Kidney (tissue), 22 donors: ENCODE measurements at places on chromosomes 4 and X.

DNA sequence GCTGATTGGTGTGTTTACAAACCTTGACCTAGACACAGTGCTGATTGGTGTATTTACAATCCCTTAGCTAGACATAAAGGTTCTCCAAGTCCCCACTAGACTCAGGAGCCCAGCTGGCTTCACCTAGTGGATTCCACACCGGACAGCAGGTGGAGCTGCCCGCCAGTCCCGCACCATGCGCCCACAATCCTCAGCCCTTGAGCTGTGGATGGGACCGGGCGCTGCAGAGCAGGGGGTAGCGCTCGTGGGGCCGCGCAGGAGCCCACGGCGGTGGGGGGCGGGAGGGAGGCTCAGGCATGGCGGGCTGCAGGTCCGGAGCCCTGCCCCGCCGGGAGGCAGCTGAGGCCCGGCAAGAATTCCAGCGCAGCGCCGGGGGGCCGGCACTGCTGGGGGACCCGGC, 30.7 kb downstream of the MEPE start:
- no peak for DNase-seq
- H3K27me3 ChIP-seq: no peaks in the 10 kb centered on the region
- H3K4me3 ChIP-seq: no peak overlapping the region
- no peaks in the 10 kb centered on the region for H3K4me1 ChIP-seq

- no peak overlapping the region for H3K27ac ChIP-seq
- H3K27me3 ChIP-seq: no peaks in the 10 kb centered on the region
- DNase-seq: no peak
Observed at GRCh38 chrX:2267890-2268289, 232.9 kb downstream of the DHRSX start.

- peak; percentile 81 for DNase-seq
- peak overlapping the region; percentile 86 for H3K4me3 ChIP-seq
- H3K27ac ChIP-seq: peak overlapping the region; percentile 99
- H3K36me3 ChIP-seq: no peaks in the 10 kb centered on the region
- peaks cover 7% of the 10 kb centered on the region for H3K4me1 ChIP-seq
Observed at GRCh38 chrX:65668377-65669310, 1.2 kb downstream of the MSN start.

GRCh38 chrX:39981946-39982345, 115.8 kb downstream of the BCOR start:
- H3K4me3 ChIP-seq: no peak overlapping the region
- no peaks in the 10 kb centered on the region for H3K4me1 ChIP-seq
- no peaks in the 10 kb centered on the region for H3K27me3 ChIP-seq

- H3K27ac ChIP-seq: no peak overlapping the region
- H3K4me3 ChIP-seq: no peak overlapping the region
- H3K36me3 ChIP-seq: no peaks in the 10 kb centered on the region
- H3K4me1 ChIP-seq: no peaks in the 10 kb centered on the region
- no peak for DNase-seq
- peaks cover 4% of the 10 kb centered on the region for H3K27me3 ChIP-seq
Observed at GRCh38 chrX:46811121-46811520, 25.7 kb upstream of the RP2 start.

- H3K36me3 ChIP-seq: no peaks in the 10 kb centered on the region
- no peaks in the 10 kb centered on the region for H3K27me3 ChIP-seq
- H3K4me3 ChIP-seq: no peak overlapping the region
- DNase-seq: no peak
- no peaks in the 10 kb centered on the region for H3K4me1 ChIP-seq
Observed at GRCh38 chr4:10784621-10785020, 100.1 kb upstream of the CLNK start.

DNA sequence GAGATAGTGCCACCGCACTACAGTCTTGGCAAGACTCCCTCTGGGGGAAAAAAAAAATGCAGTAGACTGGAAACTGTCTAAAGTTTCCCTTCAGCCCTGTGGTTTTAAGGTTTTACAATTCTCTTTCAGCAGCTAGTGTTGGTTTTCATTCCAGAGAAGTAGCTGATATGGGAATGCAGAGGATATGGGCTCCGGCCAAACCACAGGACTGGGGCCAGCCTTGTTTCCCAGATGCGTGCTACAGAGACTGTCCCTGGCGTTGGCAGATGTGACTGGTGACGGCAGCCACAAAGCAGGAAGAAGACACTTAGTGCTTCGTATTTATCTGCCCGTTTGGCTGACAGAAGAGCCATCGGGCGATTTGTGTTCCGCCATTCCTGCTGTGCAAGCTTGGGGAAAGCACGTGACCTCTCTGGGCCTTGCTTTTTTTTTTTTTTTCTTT, 43.2 kb downstream of the ZBTB49 start:
- no peaks in the 10 kb centered on the region for H3K4me1 ChIP-seq
- no peaks in the 10 kb centered on the region for H3K36me3 ChIP-seq
- no peak for DNase-seq
- no peaks in the 10 kb centered on the region for H3K27me3 ChIP-seq
- no peak overlapping the region for H3K4me3 ChIP-seq
- no peak overlapping the region for H3K27ac ChIP-seq

DNA sequence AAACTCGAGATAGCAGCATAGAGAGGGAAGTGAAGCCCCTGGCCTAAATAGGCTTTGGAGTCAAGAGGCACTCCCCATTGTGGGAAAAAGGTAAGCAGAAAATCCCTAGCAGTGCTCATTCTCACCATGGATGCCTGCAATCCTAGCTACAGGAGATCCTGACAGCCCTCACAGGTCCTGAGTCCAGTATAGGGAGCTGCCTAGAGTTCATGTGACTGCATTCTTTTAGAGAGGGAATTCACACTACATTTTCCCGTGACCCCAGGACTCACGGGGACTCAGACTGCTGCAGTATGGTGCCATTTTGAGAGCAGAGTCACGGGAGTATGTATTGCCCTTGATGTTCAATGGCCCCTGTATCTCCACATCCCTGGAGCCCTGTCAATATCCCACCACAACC, 82.4 kb downstream of the MAGED1 start:
- DNase-seq: no peak
- no peak overlapping the region for H3K27ac ChIP-seq
- H3K4me3 ChIP-seq: no peak overlapping the region
- no peaks in the 10 kb centered on the region for H3K4me1 ChIP-seq
- no peaks in the 10 kb centered on the region for H3K36me3 ChIP-seq

GRCh38 chr4:2861631-2862436, 18.2 kb downstream of the ADD1 start:
- no peak for DNase-seq
- peak overlapping the region; percentile 0 for H3K4me3 ChIP-seq
- no peaks in the 10 kb centered on the region for H3K27me3 ChIP-seq
- H3K4me1 ChIP-seq: peaks cover 14% of the 10 kb centered on the region
- peak overlapping the region; percentile 56 for H3K27ac ChIP-seq

- DNase-seq: no peak
- H3K4me3 ChIP-seq: no peak overlapping the region
- H3K27ac ChIP-seq: no peak overlapping the region
- no peaks in the 10 kb centered on the region for H3K4me1 ChIP-seq
Observed at GRCh38 chr4:26000274-26000950, 86.4 kb downstream of the SMIM20 start.

DNA sequence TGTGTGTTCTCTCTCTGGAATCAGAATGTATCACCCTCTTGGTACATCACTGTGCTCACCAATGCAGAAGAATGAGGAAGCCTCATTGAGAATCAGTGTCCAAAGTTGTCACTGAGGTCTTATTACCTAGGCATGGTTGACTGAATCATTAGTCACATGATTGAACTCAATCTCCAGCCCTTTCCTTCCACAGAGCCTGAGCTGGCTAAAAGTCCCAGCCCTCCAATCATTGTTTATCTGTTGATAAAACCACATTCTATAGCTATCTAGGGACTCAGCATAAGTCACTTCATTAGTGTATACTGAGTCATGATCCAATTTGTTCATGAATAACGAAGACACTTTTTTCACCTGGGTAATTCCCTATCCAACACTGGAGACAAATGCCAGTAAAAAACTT, 396.8 kb downstream of the TRAM1L1 start:
- H3K4me1 ChIP-seq: no peaks in the 10 kb centered on the region
- no peaks in the 10 kb centered on the region for H3K27me3 ChIP-seq
- H3K36me3 ChIP-seq: no peaks in the 10 kb centered on the region
- no peak for DNase-seq
- H3K27ac ChIP-seq: no peak overlapping the region

DNA sequence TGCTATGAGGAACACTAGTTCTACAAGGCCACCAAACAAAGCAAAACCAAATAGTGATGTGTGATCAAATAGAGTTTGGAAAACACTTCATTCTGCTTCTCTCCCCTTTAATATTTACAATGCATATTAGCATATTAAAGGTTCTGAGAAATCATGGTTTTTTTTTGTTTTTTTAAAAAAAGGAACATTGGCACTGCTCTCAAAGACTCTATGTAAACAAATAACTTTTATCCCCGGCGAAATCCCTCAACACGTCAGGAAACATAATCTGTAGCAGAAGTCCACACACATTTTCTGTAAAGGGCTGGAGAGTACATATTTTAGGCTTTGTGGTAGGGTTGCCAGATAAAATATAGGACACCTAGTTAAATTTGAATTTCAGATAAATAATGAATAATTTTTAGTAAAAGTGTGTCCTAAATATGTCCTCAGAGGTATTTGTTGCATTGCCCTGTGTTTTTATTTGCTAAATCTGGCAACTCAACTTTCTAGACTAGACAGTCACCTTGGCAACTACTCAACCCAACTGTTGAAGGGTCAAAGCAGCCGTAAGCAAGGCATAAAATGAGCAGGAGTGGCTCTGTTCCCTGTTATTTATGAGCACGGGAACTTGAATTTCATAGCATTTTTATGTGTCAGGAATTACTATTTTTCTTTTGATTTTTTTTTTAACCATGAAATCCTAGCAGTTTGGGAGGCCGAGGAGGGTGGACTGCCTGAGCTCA, 8.6 kb downstream of the SPATA4 start:
- H3K4me3 ChIP-seq: no peak overlapping the region
- no peaks in the 10 kb centered on the region for H3K27me3 ChIP-seq
- H3K4me1 ChIP-seq: no peaks in the 10 kb centered on the region
- no peaks in the 10 kb centered on the region for H3K36me3 ChIP-seq
- H3K27ac ChIP-seq: no peak overlapping the region

GRCh38 chrX:115459883-115460880, 100.8 kb upstream of the PLS3 start:
- peak; percentile 24 for DNase-seq
- H3K4me1 ChIP-seq: no peaks in the 10 kb centered on the region

- H3K27me3 ChIP-seq: peaks cover 5% of the 10 kb centered on the region
- H3K36me3 ChIP-seq: no peaks in the 10 kb centered on the region
- no peak overlapping the region for H3K27ac ChIP-seq
- no peak overlapping the region for H3K4me3 ChIP-seq
- no peak for DNase-seq
Observed at GRCh38 chrX:130994671-130995070, 63.5 kb upstream of the ARHGAP36 start.

DNA sequence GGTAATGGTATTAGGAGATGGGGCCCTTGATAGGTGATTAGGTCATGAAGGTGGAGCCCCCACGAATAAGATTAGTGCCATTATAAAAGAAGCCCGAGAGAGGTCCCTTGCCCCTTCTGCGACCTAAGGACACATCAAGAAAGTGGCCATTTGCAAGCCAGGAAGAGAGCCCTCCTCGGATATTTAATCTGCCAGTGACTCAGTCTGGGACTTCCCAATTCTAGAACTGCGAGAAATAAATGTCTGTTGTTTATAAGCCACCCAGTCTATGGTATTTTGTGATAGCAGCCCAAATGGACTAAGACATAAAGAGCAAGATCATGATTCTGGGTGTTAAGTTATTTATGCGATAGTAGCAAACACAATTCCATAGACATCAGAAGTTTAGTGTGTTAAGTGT, 192.2 kb downstream of the LDB2 start:
- no peak overlapping the region for H3K4me3 ChIP-seq
- no peak overlapping the region for H3K27ac ChIP-seq
- H3K36me3 ChIP-seq: no peaks in the 10 kb centered on the region
- H3K27me3 ChIP-seq: no peaks in the 10 kb centered on the region

DNA sequence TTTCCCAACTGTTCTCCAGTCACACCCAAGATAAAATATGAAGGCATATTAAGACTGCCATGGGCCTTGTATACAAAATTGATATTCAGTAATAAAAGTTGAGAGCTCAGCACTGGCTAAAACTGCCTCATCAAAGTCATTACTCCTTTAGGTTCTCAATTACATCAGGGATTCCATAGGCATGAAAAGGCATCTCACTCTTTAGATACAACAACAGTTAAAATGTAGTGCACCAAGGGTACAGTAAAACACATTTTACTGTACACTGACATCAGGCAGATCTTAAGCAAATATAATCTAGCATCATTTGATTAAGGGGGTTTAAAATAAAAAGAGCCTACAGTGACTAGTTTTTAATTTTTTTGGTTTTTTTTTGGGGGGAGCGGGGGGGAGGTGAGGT, 107.7 kb downstream of the PPP3CA start:
- H3K36me3 ChIP-seq: no peaks in the 10 kb centered on the region
- no peak overlapping the region for H3K4me3 ChIP-seq
- H3K27me3 ChIP-seq: no peaks in the 10 kb centered on the region
- H3K4me1 ChIP-seq: peaks cover 6% of the 10 kb centered on the region

DNA sequence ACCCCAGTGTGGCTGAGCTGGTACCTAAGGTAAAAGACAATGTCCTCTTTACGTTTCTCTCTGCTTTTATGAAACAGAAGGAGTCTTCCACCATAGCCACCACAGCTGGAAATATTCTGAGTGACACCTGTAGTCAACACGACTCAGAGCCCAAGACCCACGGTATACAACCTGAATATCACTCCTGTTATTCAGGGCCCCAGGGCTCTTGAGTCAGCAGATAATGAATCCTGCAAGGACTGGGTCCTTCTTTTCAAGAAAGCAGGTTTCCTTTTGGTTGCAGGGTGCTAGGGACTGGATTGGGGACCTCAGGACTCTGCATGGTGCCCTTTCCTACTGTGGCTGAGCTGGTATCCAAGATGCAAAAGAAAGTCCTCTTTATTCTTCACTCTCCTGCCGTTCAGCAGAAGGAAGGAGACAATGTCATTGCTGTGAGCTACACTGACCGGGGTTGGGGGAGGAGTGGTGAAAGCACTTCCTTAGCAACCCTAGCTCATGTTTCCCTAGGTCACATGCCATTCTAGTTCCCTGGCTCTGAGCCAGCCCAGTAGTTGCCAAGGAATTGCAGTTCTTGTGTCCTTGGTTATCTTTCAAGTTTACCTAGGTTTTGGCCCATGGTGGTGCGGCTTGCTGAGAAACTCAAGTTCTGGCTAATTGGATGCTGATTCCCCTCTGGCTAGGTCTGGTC, 23.7 kb upstream of the UNC5C start:
- no peaks in the 10 kb centered on the region for H3K4me1 ChIP-seq
- H3K4me3 ChIP-seq: no peak overlapping the region
- H3K27me3 ChIP-seq: no peaks in the 10 kb centered on the region
- H3K36me3 ChIP-seq: no peaks in the 10 kb centered on the region
- H3K27ac ChIP-seq: no peak overlapping the region

DNA sequence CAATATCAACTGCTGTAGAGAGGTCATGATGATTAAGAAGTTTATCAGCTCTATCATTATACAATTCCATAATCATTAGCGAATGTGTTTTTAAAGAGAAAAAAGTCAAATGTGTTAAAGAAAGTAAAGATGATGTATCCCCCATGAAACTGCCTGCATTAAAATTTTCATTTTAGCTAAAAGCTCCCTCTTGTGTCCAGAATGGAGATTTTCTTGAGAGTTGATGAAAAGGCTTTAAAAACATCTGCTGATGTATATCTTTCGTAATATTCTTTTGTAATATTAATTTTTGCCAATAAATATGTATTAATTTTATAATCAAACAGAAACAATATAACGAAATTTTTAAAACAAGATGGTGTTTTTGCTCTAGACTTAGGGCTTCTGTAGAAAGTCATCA, 52.1 kb upstream of the LHFPL1 start:
- no peaks in the 10 kb centered on the region for H3K4me1 ChIP-seq
- H3K27me3 ChIP-seq: peaks cover 9% of the 10 kb centered on the region
- no peak overlapping the region for H3K27ac ChIP-seq
- no peak overlapping the region for H3K4me3 ChIP-seq
